ENCODE measurements at places on chromosomes 5 and 9.
A peak's percentile ranks its signal among the peaks of the same experiment; 100 is the strongest.

DNA sequence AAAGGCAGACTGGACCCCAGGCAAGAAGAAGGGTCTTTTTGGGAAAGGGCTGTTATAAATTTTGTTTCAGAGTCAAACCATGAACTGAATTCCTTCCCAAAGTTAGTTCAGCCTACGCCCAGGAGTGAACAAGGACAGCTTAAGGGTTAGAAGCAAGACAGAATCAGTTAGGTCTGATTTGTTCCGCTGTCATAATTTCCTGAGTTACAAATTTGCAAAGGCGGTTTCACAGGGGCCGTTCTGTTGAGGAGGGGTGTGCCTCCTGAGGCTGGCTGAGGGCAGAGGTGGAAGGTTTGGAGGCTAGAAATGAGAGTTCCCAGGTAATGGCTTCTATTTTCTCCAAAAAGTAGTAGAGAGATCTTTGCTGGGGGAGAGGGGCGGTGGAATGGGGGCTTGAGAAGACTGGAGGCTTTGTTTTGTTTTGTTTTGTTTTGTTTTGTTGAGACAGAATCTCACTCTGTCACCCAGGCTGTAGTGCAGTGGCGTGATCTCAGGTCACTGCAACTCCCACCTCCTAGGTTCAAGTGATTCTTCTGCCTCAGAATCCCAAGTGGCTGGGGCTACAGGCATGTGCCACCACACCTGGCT is 4.1 kb upstream of the CERCAM start:
- DNase-seq, result no peak

DNA sequence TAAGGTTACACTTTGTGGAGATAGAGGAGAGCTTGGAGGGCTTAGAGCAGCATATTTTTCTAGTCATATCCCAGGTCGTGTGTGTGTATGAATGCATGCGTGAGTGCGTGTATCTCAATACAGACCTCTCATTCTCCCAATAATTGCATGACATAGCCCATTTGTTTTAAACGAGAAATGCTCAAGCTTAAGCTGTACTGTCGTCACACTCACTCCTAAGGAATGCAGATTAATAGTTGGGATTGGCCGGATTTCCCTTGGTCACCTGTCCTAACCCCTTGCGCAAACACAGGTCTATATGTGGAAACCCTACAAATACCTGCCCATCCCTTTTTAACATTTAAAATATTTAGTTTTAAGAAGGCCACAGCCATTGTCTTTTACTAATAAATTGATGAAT is 165.8 kb downstream of the SEMA5A start:
- DNase-seq, result no peak

GRCh38 chr5:80318212-80318611 is 1.6 kb upstream of the SPZ1 start:
- DNase-seq, result peak; percentile 2

GRCh38 chr5:149999359-149999758 is 1.1 kb downstream of the TIGD6 start:
- DNase-seq, result no peak

DNA sequence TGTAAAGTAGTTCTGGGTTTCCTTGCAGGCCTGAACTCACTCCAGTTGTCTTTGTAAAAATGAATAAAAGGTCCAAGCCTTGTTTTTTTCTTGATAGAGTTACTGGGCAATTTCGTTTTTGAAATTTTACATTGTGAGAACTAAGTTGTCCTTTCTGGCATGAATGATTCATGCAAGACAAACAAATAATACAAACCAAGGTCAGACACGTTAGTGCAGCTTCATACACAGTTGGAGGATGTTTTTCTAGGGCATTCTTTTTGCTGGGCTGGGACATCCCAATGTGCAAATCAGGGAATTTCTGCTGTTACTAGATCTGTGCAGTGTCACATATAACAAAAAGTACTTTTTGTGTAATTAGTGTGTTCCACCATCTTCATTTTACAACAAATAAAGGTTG is 96.0 kb downstream of the MEGF10 start:
- peak; percentile 38 for DNase-seq

DNA sequence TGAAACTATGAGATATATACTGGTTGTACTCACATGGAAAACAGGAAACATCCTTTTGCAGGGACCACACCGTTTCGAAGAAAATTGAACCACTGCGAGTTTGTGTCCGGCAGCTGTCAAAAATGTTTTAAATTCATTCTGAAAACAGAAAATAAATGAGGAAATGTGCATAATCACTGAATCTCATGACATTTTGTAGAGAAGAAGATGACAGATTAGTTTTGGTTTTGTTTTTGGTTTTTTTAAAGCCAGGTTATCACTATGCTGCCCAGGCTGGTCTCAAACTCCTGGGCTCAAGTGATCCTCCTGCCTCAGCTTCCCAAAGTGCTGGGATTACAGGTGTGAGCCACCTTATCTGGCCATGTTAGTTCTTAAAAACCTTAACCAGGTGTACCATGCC is 3.5 kb downstream of the TXNDC8 start:
- no peak for DNase-seq

DNA sequence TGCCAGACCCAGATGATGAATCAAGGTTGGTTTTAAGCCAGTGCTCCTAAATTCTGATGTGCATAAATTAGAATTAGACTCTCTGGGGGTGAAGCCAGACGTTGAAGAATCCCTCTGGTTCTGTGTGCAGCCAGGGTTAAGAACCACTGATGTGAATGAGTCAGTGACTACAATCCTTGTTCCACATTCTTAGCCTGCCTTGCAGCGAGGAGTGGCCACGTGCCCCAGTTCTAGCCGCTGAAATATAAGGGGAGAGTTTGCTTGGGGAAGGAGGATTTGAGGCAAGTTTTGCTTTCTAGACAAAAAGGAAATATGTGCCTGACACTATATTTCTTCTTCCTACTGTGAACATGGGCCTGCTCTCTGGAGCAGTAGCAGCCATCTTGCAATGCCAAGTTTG is 34.2 kb upstream of the MSH3 start:
- no peak for DNase-seq

- DNase-seq, result no peak
Measured at GRCh38 chr9:105670315-105670714, 8.1 kb downstream of the TAL2 start.

DNA sequence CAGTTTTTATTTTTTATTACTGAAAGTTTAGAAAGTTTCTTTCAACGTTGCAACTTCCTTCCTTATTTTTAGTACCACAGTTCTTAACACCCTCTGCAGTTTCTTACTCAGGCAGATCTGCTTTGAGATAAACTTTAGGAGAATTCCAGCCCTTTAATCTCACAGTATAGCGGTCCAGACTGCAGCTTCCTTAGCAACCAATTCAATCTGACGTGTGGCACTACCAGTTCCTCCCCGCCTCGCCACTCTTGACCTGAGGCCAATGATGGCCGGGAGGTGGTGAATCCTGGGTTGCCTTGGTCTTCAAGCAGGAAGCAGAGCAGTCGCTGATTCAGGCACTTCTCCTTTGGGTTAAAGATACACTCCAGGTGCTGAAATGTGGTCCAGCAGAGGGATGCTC is 334.3 kb upstream of the TRPC7 start:
- no peak for DNase-seq

DNA sequence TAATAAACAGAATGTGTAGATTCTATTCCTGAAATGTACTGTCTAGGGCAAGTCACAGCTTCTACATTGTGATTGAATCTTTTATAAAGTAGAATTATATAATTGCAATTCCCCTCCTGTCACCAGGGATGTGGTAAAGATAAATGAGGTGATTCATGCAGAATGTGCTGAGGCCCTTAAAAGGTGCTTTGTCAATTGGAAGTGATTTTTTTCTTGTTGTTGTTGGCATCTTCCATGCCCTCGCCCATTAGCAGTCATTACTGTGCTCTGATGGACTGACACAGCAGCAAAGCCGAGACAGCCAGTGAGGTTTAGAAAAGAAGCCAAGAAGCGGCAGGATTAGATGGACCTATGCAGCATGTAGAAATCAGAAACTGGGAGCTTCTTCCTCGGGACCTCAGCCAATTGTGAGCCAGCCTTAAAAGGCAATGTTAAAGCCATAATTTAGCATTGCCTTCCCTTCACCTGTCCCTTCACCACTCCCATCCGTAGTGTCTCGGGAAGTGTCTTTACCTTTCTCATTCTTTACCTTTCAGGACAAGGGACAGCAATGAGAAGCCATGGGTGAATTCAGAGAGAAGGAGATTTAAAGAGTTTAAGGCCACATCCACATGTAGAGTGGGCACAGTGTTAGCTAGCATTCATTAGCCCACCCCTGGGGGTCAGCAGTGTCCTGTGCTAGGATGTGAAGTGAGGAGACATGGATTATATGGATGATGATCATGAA is 257.8 kb downstream of the PLK2 start:
- no peak for DNase-seq

DNA sequence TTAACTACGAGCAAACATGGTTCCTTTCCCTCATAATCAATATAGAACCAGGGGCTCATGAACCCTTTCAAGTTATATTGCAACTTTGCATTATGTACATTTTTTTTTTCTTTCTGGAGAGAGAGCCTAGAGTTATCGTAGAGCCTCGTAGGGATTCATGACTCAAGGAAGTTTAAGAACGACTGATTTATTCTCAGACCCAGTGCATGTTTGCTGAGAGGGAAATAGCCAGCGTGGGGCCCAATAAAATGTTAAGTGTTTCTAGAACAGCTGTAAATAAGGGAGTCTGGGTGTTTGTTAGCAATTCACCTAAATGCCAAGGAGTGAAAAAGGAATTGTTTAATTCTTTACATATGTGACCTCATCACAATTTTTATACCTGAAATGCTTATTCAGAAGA is 119.0 kb upstream of the KLF9 start:
- no peak for DNase-seq

DNA sequence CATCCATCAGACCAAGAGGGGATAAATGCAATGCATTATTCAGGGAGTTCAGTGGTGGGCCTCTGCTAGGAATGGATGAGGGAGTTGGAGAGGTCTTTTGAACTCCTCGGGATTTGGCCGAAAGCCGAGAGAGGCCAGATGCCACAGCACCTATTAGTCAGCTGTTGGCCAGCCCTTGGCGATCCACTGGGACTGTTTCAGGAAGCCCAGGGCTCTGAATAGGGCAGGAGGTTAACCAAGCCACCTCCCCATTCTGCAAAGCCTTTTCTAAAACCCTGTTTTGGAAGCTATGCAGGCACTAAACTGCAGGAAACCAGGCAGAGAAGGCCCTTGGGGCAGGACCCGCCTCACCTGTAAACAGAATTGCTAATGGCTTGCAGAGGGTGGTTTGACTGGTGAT is 37.8 kb downstream of the ASTN2 start:
- no peak for DNase-seq

DNA sequence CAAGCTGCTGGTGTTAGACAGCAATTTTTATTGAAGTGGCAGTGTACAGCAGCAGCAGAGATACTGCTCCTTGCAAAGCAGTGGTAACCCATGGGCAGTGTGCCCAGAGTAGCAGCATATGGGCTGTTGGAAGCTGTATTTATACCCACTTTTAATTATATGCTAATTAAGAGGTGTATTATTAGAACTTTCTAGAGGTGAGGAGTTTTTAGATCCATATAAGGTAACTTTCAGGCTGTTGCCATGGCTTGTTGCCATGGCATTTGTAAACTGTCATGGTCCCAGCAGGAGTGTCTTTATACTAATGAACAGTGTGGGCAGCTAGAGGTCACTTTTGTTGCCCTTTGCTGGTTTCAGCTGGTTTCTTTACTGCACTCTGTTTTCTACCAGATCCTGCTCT is 3.7 kb upstream of the PJA2 start:
- no peak for DNase-seq

DNA sequence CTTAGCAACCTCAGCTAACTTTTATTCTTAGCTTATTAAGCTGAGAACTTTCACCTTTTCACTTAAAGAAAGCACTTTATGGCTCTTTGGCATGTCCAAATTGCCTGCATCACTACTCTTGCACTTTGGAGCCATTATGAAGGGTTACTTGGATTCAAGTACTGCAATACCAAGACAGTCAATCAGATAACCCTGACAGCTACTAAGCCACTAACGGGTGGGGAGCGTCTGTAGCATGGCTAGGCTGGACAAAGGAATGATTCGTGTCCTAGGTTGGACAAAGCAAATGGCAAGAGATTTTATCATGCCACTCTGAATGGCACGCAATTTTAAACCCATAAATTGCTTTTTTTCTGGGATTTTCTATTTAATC is 39.6 kb downstream of the TRPM6 start:
- DNase-seq, result no peak

- no peak for DNase-seq
Measured at GRCh38 chr9:12776513-12777055, 1.8 kb downstream of the LURAP1L start.

DNA sequence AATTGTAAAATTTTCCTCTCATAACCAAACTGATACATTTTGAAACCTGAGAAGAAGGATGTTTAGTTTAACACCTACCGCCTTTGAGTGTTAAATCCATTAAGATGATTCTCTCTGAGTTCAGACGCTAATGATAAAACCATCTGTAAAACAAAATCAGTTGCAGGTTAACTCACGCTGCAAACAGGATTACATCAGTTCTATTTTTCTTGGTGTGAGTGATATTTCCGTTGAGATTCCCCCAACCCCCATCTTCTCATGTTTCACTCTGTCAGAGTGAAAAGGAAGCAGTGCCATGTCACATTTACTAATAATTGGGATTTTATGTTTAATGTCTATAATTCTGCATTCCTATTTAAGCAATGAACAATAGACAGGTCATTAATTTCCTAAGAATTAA is 146.5 kb downstream of the FANCC start:
- no peak for DNase-seq

DNA sequence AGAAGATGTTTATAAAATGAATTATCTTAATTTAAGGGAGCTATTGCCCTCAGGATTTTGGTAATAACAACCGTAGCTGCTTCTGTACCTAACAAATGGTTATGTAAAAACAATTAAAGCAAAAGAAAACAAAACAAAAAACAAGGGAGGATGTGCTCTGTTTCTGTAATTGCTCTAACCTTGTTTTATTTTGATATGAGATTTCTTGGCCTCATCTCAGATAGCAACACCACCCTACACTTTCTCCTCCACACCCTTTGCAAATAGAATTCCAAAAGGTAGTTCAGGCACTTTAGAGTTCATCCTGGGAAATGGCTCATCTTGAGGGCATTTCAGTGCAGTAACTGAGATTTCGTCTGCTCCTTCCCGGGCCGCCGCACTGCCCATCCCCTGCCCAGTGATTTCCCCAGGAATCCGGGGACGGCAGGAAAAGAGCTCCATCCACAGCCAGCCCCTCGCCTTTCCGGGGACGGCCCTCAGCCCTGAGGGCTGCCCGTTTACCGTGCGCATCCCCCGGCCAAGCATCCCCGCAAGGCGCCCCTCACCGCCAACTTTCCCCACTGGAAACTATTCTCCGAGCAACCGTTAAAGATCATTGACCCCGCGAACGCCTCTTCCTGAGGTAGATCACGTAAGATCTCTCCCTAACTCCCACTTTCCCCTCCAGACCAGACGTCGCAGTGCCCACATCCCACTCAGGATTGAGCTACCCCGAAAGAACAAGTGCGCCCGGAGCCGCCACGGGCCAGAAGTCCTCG is 1.2 kb downstream of the FNBP1 start:
- DNase-seq, result no peak

GRCh38 chr9:85215961-85216360 is 525.8 kb downstream of the AGTPBP1 start:
- no peak for DNase-seq
